ENCODE measurements at places on chromosomes 4 and X.

DNA sequence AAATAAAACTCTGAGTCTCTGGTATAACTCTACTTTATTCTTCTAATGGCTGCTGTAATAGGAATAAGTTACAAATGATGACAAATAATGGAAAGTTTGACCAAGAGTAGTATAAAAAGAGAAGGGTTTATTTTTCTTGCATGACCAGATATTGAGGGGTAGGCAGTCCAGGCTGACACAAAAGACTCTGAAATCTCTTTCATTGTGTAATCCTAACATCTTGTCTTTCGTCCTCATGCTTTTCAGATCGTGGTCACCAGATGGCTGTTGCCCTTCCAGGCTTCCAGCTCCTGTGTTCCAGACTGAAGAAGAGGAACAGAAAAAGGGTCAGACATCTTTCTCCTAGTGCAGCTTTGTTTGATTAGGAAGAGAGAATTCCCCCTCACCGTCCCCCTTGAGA, 176.9 kb upstream of the GK2 start:
- DNase-seq: no peak

- DNase-seq: no peak
Measured at GRCh38 chrX:143642426-143642825, 6.5 kb upstream of the SLITRK4 start.

- DNase-seq: no peak
Measured at GRCh38 chr4:44279066-44279465, 169.5 kb downstream of the KCTD8 start.

DNA sequence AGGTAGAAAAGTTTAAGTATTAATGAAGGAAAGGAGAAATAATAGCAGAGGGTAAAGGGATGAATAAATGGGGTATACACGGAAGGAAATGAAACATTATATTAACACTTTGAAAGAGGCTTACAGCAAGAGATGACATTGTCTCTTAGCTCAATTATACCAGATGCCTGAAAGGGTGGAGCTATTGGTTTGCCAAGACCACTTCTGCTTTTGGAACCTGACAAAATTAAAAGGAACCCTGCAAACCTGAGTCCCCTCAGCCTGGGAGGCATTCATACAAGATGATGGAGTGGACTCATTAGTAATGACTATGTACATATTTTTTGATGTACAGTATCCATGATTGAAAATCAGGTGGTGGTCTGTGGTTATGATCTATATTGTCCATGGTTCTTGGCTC, 45.1 kb upstream of the HPF1 start:
- no peak for DNase-seq

DNA sequence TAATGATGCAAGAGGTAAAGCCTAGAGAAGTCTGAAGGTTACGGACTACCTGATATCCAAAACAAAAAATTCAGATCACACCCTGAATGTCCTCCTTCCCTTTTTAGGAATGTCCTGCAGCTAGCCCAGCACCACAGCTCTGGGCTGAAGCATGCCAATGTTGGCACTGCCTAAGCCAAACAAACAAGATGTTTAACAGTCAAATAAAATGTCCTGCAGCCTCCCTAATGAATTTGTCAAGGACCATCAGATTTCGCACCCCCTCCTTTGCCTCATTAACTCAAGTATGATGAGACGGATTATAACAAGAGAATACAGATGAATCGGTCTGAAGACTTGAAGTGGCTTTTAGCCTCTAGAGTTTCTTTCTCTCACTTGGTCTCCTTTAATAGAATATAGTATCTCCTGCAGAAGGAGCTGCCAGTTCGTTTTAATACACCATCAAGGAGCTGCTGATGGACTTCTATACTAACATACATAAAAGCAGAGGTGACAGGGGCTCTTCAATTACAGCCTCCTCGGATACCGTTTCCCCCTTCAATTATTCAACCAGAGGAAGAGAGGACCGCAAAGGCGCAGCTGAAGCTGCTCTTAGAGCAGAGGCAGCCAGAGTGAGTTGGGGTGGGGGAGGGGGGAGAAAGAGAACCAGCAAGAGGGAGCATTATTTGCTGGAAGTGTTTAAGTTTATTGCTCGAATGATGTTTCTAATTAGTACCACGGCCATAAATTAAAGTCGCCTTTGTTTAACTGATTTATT, 3.0 kb upstream of the MAB21L2 start:
- DNase-seq: no peak

- DNase-seq: no peak
Measured at GRCh38 chr4:175871774-175872405, 59.8 kb upstream of the GPM6A start.
